ENCODE measurements at places on chromosomes 6 and 20.

DNA sequence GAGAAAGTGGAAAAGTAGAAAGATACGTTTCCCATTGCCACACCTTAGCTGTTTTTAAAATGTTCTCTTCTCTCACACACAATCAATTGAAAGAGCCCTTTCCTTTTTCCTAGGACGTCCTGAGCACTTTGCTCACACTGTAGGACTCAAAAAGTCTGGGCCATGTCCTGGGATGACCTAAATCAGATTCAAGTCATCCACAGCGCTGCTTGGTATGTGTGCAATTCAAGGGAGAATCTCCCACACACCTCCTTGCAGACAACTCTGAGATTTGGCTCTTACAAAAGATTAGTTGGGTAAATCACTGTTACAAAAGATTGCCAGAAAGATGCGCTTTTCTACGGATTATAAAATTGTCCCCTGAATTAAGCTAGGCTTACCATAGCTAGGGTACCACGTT lies 130.1 kb downstream of the RNASET2 start:
- DNase-seq, result no peak

DNA sequence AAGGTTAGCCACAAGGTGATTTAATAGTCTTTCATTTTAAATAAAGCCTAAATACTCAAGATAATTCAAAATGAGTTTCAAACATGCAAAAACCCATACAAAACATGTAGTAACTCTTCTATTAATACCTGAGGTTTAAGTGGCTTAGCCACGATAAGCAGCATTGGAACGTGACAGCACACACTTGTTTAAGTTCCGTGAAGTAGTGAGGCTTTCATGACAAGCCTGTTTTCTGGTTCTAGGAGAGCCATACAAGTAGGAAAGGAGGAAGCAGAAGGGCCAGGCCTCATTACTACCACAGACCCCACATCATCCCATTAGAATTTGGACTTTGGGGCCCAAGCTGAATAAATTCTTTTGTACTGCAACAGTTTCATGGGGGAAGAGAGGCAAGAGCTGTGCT lies 54.3 kb upstream of the PRND start:
- no peak for DNase-seq

- DNase-seq, result no peak
Observed at GRCh38 chr6:132133736-132134445, 182.7 kb upstream of the CCN2 start.

- DNase-seq, result no peak
Observed at GRCh38 chr6:139641376-139641775, 266.9 kb upstream of the CITED2 start.

DNA sequence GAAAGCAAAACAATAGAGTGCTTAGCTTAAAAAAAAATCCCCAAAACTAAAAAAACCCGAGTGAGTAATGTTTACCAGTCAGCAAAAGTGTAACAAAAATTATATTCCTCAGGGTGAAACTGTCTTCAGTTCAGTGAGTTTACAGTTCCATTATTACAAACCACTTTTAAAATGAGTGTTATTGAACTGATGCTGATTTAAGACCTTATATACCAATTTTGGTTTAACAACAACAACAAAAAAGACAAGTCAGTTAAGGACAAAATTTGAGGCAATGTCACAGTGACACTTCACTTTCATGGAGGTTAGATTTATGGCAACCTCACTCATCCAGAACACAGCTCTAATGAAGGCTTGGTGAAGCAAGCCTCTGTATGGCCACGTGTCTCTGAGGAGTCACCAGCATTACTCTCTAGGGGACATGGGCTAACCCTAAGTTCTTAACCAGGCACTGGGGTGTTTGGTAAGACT lies 630.8 kb downstream of the PHF3 start:
- DNase-seq, result no peak

DNA sequence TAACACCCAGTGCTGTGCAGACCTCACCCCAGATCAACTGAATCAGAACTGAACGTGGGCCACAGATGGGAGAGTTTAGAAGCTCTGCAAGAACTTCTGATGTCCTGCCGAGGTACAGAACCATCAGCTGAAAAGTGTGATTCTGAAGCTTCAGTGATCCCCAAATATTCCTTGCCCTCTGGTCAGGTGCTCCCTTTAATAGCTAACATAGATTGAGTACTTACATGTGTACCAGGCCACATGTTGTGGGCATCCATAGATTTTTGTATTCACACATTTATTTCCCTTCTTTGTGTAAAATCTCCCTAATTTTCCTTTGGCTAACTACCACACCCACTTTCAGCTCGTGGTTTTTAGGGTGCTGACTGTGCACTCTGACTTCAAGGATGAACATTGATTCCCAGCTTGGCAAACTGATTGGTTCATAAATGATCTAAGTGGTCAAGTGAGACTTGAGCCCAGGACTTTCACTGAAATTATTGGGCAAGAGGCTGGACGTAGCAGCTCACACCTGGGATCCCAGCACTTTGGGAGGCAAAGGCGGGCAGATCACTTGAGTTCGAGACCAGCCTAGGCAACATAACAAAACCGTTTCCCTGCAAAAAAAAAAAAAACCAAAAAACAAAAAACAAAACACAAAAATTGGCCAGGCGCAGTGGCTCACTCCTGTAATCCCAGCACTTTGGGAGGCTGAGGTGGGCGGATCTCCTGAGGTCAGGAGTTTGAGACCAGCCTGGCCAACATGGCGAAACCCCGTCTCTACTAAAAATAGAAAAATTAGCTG lies 162.2 kb downstream of the BCAS1 start:
- DNase-seq, result no peak

GRCh38 chr6:84920021-84920420 lies 155.6 kb upstream of the TBX18 start:
- no peak for DNase-seq

DNA sequence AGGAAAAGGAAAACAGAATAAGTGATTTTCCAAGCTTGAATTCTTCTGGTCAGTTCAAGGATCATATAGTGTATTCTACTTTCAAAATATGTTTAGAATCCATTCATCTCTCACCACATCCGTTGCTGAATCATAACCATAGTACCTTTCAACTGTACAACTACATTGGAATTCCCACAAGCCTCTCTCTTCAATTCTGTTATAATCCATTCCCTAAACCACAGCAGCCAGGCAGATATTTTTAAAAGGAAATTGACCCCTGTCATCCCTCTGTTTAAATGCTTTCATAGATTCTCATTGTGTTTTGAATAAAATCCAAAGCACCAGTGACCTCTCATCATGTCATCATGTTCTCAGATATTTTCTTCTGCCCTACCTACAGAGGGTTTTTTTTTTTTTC lies 412.7 kb downstream of the GRIK2 start:
- DNase-seq, result no peak

- no peak for DNase-seq
Observed at GRCh38 chr6:10557913-10558312, 36.8 kb downstream of the GCNT2 start.

DNA sequence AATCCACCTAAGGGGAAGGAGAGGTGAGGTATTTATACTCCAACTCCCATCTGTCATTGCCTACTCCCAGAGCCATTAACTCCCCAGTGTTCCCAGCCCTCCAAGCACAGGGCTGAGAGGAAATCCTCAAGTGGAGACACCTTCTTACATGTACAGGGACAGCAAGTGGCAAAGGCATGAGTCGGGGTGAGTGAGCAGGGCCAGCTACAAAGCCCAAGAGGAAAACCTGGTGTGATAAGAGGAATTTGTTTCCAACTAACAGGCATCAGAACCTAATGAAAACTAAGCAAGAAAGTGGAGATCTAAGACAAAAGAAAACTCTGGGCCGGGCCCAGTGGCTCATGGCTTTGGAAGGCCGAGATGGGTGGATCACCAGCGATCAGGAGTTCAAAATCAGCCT lies 70.0 kb upstream of the SRSF6 start:
- no peak for DNase-seq

DNA sequence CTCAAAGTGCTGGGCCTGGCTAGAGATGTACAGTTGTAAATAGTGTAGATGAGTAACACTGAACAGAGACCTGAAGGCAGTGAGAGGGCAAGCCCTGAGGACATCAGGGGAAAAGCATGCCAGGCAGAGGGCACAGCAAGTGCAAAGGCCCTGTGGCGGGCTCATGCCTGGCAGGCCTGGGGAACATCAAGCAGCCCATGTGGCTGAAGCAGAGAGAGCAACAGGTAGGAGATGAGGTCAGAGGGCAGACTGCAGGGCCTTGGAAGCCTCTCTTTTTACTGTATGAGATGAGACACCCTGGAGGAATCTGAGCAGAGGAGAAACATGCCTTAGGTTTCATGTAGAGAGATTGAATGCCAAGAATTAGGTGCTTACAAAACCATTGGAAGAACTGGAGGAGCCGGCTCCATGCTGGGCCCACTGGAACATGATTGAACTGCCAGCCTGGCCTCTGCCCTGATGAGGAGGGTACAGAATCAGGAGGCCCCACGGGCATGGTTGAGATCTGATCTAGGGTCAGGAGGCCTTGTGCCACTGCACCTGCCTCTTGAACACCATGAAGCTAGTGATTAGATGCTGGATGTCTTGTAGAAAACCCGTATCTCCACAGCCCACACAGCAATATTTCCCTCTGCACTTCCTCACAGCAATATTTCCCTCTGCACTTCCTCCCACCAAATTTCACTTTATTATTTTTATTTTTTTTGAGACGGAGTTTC lies 5.9 kb upstream of the HMGA1 start:
- DNase-seq, result no peak

DNA sequence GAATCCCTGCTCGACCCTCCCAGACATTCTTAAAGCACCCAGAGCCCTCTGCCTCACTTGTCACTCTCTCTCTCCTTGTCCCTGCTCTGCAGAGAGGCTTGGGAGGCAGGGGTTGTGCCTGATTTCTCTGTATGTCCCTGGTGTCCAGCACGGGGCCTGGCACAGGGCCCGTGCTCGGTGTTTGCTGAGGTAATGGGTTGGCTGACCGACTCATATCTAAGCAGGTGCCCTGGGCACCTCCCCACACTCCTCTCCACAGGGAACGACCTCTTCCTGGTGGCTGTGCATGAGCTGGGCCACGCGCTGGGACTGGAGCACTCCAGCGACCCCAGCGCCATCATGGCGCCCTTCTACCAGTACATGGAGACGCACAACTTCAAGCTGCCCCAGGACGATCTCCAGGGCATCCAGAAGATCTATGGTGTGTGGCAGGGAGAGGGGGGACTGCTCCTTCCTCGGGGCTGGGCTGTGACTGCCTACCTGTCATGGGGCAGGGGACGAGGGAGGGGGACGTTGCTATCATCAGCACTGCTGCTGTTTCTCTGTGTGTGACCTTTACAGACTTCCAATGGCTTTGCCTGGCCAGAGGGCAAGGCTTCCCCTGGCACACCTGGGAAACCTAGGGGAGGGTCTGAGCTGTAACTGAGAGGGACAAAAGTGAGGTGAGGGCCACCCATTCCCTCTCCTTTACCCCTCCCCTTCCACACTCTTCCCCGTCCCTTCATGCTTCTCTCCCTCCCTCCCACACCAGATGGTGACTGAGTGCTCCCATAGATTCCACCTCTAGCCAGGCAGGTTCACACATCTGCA lies 14.2 kb downstream of the MMP24OS start:
- no peak for DNase-seq

DNA sequence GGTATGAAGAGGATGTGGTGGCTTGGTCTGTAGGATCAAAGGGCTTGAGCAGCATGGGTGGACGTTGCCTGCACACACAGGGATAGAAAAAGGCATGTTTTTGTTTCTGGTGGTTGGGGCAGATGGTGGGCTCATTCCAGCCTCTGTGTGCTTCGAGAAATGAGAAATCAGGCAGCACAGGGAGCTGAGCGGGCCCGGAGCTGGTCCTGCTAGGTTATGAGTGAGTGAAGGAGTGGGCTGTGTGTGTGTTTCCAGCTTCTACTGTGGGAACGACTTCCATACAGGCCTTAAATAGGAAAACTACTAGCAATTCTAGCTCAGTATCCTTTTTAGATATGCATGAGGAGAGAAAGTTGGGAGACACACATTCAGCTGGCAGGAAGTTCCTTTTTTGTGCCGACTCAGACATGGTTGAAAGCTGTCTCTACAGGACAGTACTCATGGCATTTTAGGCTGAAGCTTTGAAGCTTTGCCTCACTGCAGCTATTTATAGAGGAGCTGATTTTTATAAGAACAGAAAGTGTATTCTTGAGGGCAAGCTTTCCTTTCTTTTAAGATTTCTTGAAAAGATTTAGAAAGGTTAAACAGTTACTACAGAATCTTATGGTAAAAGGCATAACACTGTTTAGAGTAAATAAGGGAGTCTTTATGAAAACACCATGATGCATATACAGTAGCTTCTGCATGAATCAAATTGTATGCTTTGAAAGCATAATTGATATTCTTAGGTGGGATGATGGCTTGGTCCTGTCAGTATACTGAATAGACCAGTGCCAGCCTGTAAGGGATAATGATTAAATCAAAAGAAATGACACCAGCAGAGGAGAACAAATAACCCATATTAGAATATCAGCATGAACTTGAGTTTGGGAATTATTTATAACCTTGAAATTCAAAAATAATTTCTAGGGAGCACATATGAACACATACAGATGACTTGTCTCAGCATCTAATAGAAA lies 104.0 kb upstream of the MAN1A1 start:
- DNase-seq, result no peak

- DNase-seq, result no peak
Observed at GRCh38 chr20:9388160-9388812, 126.1 kb upstream of the LAMP5 start.

- no peak for DNase-seq
Observed at GRCh38 chr20:19934792-19935491, 82.2 kb upstream of the NAA20 start.

DNA sequence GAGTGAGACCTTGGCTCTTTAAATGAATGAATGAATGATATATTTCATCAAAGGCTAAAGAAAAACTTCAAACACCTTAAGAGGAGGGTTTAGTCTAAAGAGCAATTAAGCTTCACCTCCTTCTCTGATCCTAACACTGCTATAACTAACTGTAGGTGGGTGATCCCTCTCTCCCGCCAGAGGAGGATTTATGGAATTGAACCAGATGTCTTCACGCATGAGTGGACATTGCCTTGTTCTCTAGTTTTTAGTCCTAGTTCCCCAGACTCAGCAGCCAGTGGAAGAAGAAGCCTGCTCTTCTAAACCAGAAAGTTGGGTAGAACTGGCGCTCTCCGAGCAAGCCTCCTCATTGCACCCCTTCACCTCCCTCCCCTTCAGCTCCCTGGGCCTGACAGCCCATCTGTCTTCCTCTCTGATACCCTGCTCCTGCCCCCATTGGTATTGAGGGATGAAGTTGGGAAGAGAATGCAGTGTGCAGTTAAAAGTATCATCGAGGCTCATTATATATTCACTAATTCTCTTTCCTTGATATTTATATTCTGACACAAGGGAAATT lies 142.7 kb downstream of the ARID1B start:
- no peak for DNase-seq

DNA sequence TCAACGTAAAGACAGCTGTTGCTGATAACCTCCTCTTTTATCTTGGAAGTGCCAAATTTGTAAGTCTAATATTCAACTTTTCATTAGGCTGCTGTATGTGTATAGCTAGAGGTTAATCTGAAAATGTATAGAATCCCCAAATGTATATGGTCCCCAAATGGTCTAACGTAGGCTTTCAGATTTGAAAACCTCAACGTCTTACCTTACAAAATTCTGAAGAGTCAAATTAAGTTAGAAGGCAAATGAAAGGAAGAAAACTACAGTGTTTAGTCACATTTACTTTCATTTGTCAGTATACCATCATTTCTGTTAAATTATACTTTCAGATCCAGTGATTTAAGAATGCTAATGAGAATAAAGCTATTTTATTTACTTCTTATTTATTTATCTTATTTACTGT lies 256.9 kb downstream of the ARHGAP18 start:
- no peak for DNase-seq

Measured in T-helper 2 cell treated with Interferon-gamma antibody and Interleukin-4, amounts not matched to agents 5 μg/mL and 100 μg/mL, for 36 hours (primary cell).